Ovary (tissue), 10 donors: ENCODE measurements at places on chromosomes 16 and 17. TPM values are rescaled to one million over a fixed set of nuclear protein-coding genes. Genes with fewer than 3 reads are reported as not detected.

DNA sequence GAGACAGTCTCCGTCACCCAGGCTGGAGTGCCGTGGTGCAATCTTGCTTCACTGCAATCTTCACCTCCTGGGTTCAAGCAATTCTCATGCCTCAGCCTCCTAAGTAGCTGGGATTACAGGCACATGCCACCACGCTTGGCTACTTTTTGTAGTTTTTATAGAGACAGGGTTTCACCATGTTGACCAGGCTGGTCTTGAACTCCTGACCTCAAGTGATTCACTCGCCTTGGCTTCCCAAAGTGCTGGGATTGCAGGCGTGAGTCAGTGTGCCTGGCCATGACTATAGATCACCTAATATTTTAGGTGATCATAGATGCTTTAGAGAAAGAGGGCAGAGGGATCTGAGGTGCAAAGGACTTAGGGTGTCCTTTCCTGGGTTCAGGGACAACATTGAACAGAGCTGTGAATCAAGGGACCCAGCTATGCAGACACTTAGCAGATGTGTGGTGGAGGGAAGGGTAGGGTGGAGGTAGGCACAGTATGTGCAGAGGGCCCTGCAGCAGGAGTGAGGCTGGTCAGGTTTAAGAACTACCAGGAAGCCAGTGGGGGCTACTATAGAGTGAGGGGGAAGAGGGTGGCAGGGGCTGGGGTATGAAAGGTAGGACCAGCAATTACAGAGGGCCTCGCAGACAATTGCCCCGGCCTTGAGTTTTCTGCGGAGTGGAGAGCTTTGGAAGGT is 116.5 kb downstream of the CMIP start:
- H3K36me3 ChIP-seq: no peaks in the 10 kb centered on the region
- H3K27me3 ChIP-seq: no peaks in the 10 kb centered on the region
- peaks cover 9% of the 10 kb centered on the region for H3K4me1 ChIP-seq
- H3K27ac ChIP-seq: no peak overlapping the region

DNA sequence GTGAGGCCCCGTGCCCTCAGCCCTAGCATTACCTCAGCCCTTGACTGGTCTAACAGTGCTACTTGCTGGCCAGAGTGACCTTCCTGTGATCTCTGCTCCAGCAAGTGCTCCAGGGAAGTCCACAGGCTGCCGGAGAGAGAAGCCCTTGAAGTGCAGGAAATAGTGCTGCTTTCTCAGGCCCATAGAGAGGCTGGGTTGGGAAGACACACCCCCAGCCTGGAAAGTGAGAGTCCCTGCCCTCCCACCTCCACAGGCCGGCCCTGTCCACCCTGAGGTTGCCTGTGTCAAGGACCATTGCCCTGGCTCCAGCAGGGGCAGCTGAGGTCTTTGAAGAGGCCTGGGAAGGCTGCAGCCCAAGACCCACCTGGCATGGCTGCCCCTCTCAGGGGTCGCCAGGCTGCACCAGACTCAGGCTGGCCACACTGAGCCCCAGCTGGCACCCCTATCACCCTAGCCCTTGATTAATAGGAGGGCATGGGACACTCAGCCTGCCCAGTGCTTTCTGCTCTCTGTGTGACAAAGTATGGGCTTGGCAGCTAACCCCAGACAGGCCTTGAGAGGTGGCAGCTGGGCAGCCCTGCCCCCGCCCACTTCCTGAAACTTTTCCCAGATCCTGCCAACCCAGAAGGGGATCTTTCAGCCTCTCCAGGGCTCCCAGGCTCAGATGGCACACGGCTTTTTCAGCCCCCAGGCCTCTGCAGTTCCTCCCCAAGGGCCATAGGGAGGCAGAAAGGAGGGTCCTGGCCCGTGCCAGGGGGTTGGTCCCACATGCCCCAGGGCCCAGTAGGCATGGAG is 21.7 kb downstream of the ATP6V0D1 start:
- no peaks in the 10 kb centered on the region for H3K27me3 ChIP-seq
- DNase-seq: no peak
- H3K4me3 ChIP-seq: no peak overlapping the region
- peak overlapping the region; percentile 76 for H3K27ac ChIP-seq
- H3K36me3 ChIP-seq: no peaks in the 10 kb centered on the region

DNA sequence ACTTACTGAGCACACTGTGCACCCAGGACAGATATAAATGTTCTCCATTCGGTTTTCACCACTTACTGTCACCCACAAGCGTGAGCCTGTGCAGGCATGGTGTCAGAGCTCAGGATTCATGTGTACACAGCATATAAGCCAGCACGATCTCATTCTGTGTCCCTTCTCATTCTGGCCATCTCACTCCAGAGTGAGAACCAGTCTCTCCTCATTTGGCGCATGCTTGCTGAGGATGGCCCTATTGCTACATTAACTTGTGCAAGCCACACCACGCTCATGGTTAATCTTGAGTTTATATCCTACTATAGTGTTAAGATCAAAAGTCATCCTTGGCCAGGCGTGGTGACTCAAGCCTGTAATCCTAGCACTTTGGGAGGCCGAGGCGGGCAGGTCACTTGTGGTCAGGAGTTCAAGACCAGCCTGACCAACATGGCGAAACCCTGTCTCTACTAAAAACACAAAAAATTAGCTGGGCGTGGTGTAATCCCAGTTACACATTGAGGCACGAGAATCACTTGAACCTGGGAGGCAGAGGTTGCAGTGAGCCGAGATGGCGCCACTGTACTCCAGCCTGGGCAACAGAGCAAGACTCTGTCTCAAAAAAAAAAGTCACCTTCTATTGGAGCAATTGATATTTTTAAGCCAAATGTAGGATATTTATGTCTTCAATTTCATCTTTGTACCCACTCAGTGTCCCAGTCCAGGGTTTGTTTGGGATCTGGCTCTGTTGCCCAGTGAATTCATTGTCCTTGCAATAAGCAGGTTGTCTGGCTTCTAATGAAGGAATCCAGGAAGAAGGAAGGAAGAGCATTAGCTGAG is 20.9 kb downstream of the SOCS1 start:
- no peak overlapping the region for H3K27ac ChIP-seq
- H3K4me1 ChIP-seq: no peaks in the 10 kb centered on the region
- no peaks in the 10 kb centered on the region for H3K36me3 ChIP-seq
- no peak for DNase-seq

Gene SULT1A4
- total RNA-seq: 1.9 TPM

- no peaks in the 10 kb centered on the region for H3K4me1 ChIP-seq
- H3K27me3 ChIP-seq: no peaks in the 10 kb centered on the region
- no peak for DNase-seq
- H3K36me3 ChIP-seq: no peaks in the 10 kb centered on the region
- H3K4me3 ChIP-seq: no peak overlapping the region
- H3K27ac ChIP-seq: no peak overlapping the region
Observed at GRCh38 chr16:85782451-85782850, 16.9 kb downstream of the EMC8 start.

DNA sequence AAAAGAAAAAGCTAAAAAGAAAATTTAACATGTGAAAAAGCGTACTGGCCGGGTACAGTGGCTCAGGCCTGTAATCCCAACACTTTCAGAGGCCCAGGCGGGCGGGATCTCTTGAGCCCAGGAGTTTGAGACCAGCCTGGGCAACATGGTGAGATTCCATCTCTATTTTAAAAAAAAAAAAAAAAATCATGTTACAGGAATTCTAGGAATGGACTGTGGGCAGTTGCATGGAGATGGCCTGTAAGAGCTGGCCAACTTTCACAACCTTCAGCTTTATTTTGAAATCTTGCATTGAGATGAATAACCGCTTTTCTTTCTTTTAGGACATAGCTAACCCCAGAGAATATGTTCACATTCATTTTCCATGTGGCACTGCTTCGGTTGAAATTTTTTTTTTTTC is 8.2 kb upstream of the CIAO3 start:
- no peak overlapping the region for H3K27ac ChIP-seq
- H3K27me3 ChIP-seq: no peaks in the 10 kb centered on the region
- no peak overlapping the region for H3K4me3 ChIP-seq
- DNase-seq: no peak
- no peaks in the 10 kb centered on the region for H3K4me1 ChIP-seq

DNA sequence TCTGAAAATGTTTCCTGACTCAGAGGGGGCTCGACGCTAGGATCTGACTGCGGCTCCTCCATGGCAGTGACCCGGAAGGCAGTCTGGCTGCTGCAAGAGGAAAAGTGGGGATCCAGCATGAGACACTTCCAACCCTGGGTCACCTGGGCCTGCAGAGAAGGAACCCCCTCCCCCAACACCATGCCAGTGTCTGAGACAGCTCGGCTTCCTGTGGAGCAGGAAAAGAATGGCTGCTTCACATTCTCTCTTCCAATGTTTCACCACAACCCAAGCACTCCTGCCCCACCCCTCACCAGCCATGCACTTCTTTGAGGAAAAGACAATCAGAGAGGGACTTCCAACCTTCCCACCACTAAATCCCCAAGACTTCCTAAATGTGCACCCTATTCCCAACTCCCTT is 10.8 kb downstream of the TP53 start:
- H3K4me1 ChIP-seq: no peaks in the 10 kb centered on the region
- H3K36me3 ChIP-seq: no peaks in the 10 kb centered on the region
- no peak overlapping the region for H3K4me3 ChIP-seq
- no peak for DNase-seq
- no peak overlapping the region for H3K27ac ChIP-seq

DNA sequence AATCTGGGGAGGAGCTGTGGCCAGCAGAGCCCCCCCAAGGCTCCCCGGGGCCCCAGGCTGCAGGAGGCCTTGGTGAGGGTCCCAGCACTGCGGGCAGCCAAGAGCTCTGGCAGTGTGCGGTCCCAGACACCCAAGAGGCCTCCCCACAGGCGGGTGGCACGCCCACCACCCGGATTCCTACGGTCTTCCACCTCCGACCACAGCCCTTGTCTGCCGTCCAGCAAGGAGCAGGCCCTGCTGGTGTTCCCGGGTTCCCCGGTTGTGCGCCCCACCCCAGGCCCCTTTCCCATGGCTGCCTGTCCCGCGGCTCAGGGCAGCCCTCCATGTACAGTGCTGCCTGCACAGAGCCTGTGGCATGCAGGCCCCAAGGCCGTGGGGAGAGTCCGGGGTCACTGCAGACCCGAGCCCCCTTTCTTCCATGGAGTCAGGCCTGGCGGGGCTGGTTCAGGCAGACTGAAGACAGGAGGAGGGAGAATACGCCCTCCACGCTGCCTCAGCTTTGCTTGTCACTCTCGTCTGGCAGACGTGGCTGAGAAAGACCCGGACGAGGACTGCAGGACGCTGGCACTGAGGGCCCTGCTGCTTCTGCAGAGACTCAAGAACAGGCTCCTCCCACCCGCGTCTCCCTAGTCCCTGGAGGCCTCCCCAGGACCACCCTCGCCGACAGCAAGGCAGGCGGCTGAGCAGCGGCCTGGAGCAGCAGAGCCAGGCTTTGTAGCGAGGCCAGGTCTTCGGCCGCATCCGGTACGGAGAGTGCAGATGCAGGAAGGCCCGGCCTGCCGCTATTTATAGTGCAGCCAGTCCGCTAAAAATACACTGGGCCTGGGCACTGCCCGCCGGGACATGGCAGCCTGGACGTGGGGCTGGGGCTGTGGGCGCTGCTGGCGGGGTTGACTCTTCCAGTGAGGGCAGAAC is 16.4 kb downstream of the TELO2 start:
- no peak overlapping the region for H3K27ac ChIP-seq
- no peak for DNase-seq
- no peaks in the 10 kb centered on the region for H3K36me3 ChIP-seq
- no peak overlapping the region for H3K4me3 ChIP-seq
- no peaks in the 10 kb centered on the region for H3K27me3 ChIP-seq
- H3K4me1 ChIP-seq: no peaks in the 10 kb centered on the region

Gene CD300LB
- 0.13 TPM for total RNA-seq

DNA sequence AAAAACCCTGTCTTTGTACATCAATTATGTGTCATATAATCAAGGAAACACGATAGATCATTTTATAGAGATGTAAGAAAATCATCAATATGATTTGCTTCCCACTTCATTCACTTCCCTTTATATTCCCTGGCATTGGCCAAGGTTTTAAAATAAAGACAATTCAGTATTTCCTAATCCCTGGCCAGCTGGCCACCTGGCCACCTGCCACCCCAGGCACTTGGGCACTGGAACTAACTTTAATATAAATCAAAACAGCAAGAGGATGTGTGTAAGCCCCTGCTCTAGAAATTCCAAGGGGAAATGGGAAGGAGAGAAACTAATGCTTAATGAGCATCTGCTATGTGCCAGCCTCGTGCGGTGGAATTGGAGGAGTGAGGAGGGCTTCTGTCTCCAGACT is 58.6 kb upstream of the TOB1 start:
- peaks cover 2% of the 10 kb centered on the region for H3K4me1 ChIP-seq
- no peak overlapping the region for H3K4me3 ChIP-seq
- H3K27ac ChIP-seq: no peak overlapping the region

DNA sequence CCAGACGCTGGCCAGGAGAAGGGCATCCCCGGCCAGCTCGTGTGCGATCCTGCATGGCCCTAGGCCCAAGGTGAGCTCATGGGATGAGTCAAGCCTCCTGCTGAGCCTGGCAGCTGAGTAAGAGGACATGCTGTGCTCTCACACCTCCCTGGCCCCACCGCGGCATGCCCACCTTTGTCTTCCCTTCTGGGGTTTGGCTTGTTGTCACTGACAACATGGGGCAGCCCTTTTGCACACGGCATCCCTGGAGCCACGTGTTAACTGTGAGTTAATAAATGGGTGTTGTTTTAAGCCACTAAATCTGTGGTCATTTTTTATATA is 8.9 kb upstream of the TNS4 start:
- no peak for DNase-seq
- H3K4me1 ChIP-seq: no peaks in the 10 kb centered on the region
- no peak overlapping the region for H3K27ac ChIP-seq
- H3K4me3 ChIP-seq: no peak overlapping the region

DNA sequence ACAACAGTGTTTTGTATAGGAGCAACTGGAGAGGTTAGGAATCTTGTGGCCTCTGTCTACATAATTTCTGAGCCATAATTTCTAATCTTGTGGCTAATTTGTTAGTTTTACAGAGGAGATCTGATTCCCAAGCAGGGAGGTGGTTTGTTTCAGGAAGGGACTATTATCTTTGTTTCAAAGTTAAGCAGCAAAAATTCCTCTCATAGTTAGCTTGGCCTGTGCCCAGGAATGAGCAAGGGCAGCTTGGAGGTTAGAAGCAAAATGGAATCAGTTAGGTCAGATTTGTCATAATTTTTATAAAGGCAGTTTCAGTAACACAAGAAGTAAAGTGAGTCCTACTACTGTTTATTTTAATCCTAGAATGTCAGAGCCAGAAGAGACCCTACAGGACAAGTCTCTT is 2.0 kb upstream of the RDM1 start:
- no peak overlapping the region for H3K4me3 ChIP-seq
- no peak for DNase-seq
- no peaks in the 10 kb centered on the region for H3K36me3 ChIP-seq
- peaks cover 3% of the 10 kb centered on the region for H3K4me1 ChIP-seq
- no peak overlapping the region for H3K27ac ChIP-seq

Gene CARD14
- 0.10 TPM for total RNA-seq

Gene SPNS2
- total RNA-seq: 12.7 TPM

- H3K36me3 ChIP-seq: no peaks in the 10 kb centered on the region
- peak; percentile 69 for DNase-seq
- H3K27ac ChIP-seq: no peak overlapping the region
- no peaks in the 10 kb centered on the region for H3K4me1 ChIP-seq
- no peaks in the 10 kb centered on the region for H3K27me3 ChIP-seq
Observed at GRCh38 chr17:3012926-3013581, 50.4 kb downstream of the OR1D5 start.

Gene C17orf50
- total RNA-seq: not detected
